CD8-positive, alpha-beta memory T cell (primary cell): ENCODE measurements at places on chromosomes 5 and 9.

GRCh38 chr5:133950821-133951612, 17.4 kb downstream of the C5orf15 start:
- no peak for DNase-seq

DNA sequence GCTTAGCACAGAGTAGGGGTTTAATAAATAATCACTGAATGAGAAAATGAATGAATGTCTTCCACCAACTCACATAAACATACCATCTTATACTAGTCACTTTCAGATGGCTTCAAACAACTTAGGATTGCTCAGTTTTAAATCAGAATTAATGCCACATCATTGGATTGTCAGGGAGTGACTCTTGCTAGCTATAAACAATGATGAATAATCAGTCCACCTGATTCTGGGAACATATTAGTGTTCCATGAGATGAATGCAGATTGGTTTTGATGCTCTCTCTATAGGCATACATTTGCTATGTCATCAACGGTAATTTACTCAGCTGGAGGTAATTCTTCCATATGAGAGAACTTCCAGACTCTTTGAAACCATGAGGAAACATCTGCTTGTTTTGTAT, 97.4 kb downstream of the CDH9 start:
- no peak for DNase-seq

DNA sequence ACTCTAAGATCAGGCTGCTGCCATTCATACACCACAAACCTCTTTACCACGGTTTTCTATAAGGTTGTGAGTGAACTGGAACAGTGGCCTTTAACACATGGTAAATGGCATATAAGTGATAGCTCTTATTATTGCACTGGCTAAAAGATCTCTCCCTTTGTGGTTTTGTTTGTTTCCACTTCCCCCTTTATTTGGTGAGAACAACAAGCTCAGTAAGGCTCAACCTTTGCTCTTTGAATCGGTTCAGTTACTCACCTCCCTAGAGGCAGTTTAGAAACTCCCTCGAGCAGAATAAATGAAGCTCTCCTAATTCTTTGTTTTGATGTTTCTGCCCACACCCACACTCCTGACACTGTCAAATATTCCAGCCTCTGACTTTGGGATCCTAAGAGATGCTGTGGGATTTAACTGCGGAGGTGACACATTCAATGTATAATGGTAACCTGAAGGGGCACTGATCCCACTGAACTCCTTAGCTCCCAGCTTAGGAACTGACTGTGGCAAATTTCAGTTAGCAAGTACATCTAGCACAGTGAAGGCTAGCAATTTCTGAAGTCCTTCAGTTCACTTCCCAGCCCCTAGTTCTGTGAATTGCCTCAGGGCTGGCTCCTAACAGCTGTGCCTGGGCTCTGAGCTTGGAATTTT, 22.5 kb upstream of the RAD23B start:
- DNase-seq = no peak

GRCh38 chr9:107226421-107226820, 56.7 kb upstream of the RAD23B start:
- DNase-seq = no peak

- no peak for DNase-seq
These were observed 19.0 kb upstream of the PHYHD1 start for GRCh38 chr9:128901822-128902221.

GRCh38 chr9:136860933-136861873, 4.9 kb downstream of the EDF1 start:
- no peak for DNase-seq

GRCh38 chr5:123671042-123671441, 159.1 kb downstream of the CSNK1G3 start:
- DNase-seq = no peak

DNA sequence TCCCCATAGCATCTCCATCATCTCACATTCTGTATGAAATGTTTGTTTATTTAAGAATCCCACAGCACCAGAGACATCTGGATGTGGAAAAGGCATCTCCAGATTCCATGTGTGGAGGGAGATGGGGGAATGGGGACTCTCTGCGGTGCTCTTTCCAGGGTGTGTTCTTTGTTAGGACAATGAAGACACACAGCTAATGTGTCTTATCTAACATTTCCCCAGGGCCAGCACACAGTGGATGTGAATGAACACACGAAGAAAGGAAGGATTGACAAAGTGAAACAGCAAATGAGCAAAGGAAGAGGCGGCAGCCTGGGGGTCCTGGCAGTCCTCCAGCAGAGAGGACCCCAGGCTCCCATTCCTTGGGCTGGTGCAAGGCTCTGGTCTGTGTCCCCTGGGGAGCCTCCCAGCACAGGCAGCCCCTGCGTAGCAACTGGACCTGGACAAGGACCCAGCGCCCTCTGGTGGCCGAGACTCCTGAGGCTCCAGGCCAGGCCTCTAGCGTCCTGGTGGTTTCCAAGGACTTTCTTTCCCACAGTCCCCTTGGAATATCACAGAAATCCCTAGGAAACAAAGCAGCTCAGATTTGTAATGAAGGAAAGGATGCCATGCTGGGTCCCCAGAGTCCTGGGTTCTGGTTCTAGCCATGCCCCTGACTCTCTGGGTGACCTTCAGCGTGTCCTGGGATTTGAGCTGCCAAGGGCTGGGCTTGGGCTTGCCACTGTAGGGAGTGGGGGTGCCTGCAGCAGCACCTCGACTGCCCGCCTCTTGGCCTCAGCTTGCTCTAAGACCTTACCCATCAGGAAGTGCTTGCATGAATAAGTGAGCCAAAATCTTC, 3.5 kb upstream of the PDLIM7 start:
- DNase-seq = peak; percentile 76

- DNase-seq = no peak
These were observed 7.9 kb downstream of the SLC6A3 start for GRCh38 chr5:1437226-1437829.

GRCh38 chr9:105259274-105259673, 14.8 kb downstream of the SLC44A1 start:
- DNase-seq = no peak

DNA sequence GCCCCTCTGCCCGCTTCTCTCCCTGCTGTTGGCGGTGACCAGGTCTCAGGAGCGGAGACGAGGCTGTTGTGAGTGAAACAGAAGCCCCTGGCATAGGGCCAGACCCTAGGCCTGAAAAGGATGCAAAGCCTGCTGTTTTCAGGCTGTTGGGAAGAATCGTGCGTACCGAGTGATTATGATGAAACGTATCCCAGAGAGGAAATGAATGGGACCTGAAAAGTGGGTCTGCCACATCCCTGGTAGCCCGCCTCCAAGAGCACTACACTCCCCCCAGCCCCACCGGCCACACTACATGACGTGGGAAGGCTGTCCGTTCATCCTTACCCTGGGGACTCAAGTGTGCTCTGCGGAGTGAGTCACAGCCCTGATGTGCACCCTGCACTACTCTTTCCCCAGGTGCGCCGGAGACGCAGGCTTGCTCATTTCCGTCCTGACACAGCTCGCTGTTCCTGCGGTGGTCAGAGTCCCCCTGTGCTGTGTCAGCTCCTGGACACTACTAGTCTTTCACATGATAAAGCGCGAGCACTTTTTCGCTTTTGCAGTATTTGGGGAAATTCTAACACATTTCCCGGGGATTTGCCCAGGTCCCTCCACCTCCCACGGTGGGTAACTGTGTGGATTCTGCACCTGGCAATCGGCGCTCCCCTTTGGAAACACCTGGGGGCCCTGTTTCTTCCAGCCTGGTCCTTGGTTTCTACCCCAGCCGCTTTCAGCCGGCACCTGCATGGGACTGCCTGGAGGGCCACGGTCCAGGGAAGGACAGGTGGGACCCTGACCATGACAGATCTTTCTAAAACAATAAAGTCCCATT, 91.5 kb downstream of the ANKRD33B start:
- no peak for DNase-seq

DNA sequence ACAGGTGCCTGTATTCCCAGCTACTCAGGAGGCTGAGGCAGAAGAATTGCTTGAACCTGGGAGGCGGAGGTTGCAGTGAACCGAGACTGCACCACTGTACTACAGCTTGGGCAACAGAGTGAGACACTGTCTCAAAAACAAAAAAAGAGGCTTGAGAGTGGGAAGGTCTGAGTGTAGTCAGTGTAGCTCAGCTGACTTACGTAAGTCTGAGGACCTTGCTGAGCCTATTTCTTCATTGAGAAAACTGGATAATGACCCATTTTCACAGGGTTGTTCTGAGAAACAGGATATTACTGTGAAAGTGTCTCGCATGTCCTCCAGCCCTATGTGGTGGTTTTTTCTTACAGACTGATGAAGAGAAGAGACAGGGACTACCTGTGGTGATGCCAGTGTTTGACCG, 66.7 kb downstream of the WDR41 start:
- no peak for DNase-seq

DNA sequence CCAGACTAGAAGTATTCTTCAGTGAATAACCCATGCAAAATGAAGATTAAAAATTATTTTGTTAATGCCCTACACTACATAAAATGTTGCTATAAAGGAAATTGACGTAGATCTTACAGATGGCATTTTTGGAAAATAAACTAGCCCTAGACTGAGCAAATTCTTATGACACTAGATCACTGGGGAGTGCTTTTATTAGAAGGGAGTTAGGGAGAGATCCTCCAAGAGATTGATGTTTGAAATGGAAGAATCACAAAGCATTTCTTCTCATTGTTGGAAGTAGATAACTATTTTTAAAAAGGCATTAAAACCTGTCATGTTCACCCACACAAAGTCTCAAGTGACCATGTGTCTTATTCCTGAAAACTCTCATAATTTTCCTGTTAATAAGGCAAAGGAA, 351.1 kb upstream of the TLE4 start:
- no peak for DNase-seq

- no peak for DNase-seq
These were observed 9.9 kb upstream of the PRR16 start for GRCh38 chr5:120454094-120454798.

- DNase-seq = no peak
These were observed 136.4 kb downstream of the GRIA1 start for GRCh38 chr5:153626836-153627235.

DNA sequence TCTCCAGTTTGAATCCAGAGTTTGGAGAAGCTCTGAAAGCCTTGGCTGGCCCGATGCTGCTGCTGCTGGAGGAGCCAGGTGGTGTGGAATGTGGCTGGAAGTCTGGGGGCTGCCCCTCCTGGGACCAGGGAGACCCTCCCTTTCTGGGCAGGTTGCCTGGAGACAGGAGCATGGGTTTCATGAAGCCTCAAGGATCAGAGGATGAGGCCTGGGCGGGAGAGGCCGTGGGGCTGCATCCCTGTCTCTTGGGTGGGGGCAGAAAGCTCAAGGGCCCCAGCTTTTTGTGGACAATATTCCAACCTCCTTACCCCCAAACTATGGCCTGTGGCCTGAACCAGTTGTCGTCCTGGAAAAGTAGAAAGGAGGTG, 10.1 kb downstream of the FGF18 start:
- no peak for DNase-seq

DNA sequence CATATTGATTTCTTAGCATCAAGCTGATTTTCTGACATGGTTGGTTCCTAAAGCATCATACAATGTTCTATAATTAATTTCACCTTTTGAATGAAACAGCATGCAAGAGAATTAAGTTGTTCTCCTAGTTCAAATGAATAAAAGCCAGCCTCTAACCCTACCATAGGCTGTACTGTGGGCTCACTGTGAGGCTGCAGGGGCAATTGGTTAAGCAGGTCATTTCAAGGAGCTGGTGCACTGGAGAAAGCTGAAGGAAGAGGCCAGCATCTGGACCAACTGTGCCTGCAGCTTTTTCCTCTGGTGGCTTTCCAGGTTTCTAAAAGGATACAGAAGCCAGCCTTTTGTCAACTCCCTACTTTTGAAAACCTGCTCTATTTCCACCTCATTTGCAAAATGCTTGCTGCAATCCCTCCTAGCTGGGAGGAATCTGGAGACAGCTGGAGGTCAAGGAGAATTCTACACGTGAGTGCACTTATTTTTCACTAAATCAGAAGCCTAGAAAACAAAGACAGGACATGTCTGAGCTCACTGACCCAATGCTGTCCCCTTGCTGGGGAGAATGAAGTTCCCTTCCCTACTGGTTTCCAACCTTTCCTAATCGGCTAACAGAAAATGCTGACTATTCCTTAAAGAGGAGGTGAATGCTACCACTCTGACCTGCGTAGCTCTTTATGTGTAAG, 158.9 kb downstream of the APBA1 start:
- no peak for DNase-seq

- DNase-seq = no peak
These were observed 18.8 kb downstream of the CKMT2 start for GRCh38 chr5:81251922-81252321.

DNA sequence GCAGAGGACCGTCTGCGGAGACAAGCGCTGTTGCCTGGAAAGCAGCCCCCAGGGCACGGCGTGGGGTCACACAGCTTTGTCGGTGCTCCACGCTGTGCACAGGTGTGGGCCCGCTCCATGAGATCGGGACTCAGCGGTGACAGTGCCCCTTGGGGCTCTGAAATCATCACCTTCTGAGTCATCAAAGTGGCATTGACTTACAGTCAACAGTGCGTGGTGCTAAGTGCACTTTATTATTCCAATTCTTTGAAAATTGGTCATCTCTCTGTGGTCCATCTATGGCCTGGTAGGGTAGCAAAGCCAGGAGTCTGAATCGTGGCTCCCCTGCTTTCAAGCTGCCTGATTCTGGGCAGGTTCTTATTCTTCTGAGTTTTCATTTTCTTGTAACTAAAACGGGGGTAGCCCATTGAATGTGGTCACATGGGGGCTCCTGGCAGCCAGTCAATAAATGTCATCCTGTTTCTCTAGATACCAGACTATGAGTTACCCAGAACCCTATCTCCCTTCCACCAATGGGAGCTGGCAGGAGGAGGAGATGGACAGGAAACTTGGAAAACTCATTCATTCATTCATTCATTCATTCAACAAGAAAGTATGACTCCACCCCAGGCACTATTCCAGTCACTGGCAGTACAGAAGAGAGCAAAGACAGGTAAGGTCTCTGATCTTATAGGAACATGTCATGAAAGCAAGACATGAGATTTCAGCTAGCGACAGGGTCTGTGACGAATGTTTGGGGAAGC, 20.3 kb upstream of the UNC5A start:
- no peak for DNase-seq

GRCh38 chr9:7289773-7290172, 509.8 kb downstream of the DMAC1 start:
- no peak for DNase-seq

DNA sequence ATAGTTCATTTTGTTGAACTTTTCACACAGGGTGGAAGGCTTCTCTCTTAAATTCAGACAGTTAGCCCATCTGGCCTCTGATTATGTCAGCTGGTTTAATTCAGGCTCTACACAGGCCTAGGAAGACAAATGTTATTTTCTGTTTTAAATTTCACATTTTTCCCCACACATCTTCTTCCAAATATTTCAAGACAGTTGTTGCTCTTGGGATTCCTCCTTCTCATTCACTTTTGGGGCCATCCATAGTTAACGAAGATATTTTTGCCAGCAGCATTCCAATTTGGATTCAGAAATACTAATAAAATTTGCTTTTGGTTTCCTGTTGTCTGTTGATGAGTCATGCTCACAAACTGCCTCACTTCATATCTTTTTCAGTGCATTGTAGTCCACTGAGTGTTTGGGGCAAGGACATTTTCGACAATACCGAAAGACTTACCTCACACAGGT, 475.4 kb downstream of the DMAC1 start:
- no peak for DNase-seq

DNA sequence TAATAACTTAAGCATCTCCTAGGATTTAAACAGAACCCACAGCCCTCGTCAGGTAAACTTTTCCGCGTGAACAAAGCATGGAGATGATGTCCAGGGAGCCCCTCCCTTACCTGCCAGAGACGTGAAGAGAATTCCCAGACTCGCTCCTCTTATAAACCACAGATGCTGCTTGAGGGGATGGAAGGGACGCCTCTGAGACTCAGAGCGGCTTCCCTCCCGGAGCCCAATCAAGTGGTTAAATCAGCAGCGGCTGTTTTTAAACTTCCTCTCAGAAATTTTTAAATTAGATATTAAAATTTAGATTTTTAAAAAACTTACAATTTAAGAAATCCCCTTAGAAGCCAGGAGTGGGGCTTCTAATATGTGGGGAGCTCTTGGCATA, 71.8 kb downstream of the RAPGEF1 start:
- no peak for DNase-seq
